ENCODE measurements at places on chromosomes 1 and 21. TPM values are rescaled to one million over a fixed set of nuclear protein-coding genes. Genes with fewer than 3 reads are reported as not detected.

The CD244 gene
- total RNA-seq, result 2.0 TPM

The OR2T29 gene
- total RNA-seq, result not detected

The SELENBP1 gene
- 342 TPM for total RNA-seq

- no peak overlapping the region for H3K4me3 ChIP-seq
- H3K36me3 ChIP-seq, result no peaks in the 10 kb centered on the region
- no peaks in the 10 kb centered on the region for H3K4me1 ChIP-seq
- DNase-seq, result no peak
Observed at GRCh38 chr1:54818461-54819194, 17.5 kb upstream of the TTC22 start.

The CELA3A gene
- total RNA-seq, result not detected

- H3K27ac ChIP-seq, result no peak overlapping the region
- no peak for DNase-seq
- H3K36me3 ChIP-seq, result no peaks in the 10 kb centered on the region
- H3K4me3 ChIP-seq, result no peak overlapping the region
- H3K27me3 ChIP-seq, result no peaks in the 10 kb centered on the region
Observed at GRCh38 chr21:31993826-31994825, 121.3 kb downstream of the HUNK start.

GRCh38 chr21:17780539-17780938 is 38.6 kb downstream of the C21orf91 start:
- H3K4me3 ChIP-seq, result no peak overlapping the region
- no peaks in the 10 kb centered on the region for H3K4me1 ChIP-seq
- H3K27me3 ChIP-seq, result no peaks in the 10 kb centered on the region
- no peak for DNase-seq
- no peaks in the 10 kb centered on the region for H3K36me3 ChIP-seq

GRCh38 chr1:107867897-107868296 is 97.1 kb downstream of the VAV3 start:
- no peak for DNase-seq
- H3K4me3 ChIP-seq, result no peak overlapping the region
- H3K4me1 ChIP-seq, result no peaks in the 10 kb centered on the region
- H3K27me3 ChIP-seq, result no peaks in the 10 kb centered on the region

The EXOC8 gene
- total RNA-seq, result 6.9 TPM

The CFAP141 gene
- total RNA-seq, result not detected

- DNase-seq, result no peak
- H3K4me3 ChIP-seq, result no peak overlapping the region
- no peaks in the 10 kb centered on the region for H3K36me3 ChIP-seq
Observed at GRCh38 chr1:167510244-167510643, 8.1 kb downstream of the CD247 start.

DNA sequence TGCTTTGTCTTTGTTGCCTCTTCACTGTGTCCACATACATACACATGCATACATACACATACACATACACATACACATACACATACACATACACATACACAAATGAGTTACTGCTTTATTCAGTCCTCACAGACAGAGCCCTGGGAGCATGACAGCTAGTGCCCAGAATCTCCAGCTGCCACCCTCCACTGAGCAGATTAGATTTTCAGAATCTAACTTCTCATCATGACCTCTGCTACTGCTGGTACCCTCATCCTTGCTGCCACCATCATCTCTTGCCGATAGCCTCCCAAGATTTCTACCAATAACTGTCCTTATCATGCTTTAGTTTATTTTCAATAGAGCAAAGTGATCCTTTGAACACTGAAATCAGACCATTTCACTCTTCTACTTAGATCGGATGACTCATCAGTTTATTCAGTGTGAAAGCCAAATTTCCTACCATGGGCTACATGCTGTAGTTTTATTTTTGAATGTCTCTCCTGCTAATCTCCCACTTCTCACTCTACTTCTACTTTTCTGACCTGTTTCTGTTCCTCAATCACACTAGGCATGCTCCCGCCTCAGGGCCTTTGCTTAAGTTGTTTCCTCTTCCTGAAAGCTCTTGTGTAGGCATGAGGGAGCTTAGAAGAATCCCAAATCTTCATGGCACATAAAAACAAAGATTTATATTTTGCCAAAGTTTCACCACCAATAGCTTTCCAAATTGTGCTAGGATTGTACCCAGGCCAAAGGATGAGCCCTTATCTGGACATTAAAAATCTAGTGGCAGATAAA is 43.0 kb downstream of the ATP6V1G3 start:
- H3K4me3 ChIP-seq, result no peak overlapping the region
- no peaks in the 10 kb centered on the region for H3K36me3 ChIP-seq
- H3K27me3 ChIP-seq, result no peaks in the 10 kb centered on the region
- no peak for DNase-seq
- H3K4me1 ChIP-seq, result no peaks in the 10 kb centered on the region

DNA sequence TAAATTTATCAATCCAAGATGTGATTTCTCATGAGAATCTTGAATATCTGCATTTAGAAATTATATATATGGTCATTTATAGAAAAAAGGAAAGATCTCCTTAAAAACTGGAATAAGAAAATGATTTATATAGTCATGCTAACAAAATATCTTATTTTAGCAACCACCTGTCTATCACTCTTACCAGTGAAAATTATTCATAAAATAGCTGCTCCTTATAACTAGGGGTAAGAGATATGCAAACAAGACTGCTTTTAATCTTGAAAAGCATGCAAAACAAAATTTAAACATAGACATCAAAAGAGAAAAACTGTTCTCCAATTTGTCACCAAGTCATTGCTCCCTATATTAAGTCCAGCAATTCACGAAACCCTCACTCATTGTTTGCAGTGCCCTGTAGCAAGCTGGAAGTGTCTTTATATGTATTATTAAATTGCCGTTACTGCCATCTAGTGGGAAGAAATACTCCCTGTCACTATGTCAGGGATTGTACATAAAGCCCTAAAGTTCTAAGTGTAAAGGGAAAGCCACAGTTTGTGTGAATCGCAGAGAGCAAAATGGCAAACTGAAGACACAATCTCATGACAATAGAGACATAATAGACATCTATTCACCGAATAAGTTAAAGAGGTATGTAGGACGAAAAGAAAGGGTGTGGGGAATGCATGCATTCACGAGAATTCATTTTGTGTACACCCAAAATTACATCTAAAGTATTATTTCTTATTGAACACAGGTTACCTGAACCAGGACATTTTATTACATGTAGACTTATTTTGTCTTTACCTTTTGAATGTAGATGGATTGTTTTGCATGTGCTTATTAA is 600.5 kb downstream of the USP25 start:
- H3K36me3 ChIP-seq, result no peaks in the 10 kb centered on the region
- DNase-seq, result no peak

- no peaks in the 10 kb centered on the region for H3K36me3 ChIP-seq
- no peaks in the 10 kb centered on the region for H3K4me1 ChIP-seq
- H3K27me3 ChIP-seq, result no peaks in the 10 kb centered on the region
- DNase-seq, result no peak
- H3K27ac ChIP-seq, result no peak overlapping the region
Observed at GRCh38 chr1:222852326-222852725, 37.5 kb downstream of the DISP1 start.

DNA sequence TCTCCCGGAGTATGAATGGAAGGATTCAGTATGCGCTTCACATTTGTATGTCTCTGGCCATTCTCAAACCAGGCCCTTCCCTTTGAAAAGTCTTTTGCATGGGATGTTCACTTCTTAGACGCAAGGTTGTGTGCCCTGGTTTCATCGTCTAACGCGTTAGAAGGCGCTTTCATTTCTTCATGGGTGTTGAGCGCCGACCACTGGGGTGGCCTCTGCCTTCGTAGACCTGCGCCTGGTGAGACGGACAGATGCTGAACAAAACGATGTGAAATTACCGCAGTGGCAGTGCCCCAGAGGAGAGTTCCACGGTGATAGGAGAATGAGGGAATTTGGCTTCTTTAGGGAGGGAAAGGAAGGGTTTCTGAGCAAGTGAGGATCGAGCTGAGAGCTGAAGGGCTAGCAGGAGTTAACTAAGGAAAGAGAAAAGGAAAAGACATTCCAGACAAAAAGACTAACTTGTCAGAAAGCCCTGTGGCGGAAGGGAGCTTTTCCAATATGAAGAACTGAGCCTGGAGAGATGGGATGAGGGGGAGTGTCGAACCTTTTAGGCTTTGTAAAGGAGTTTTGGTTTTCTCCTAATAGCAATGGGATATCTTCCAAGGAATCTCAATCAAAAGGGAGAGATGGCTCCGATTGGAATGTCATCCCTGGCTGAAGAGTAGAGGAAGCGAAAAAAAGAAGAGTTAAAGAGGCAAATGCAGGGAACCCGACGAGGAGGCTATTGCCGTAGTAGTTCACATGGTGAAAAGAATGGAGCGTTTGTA is 951 bp downstream of the GGPS1 start:
- H3K36me3 ChIP-seq, result no peaks in the 10 kb centered on the region
- no peak for DNase-seq
- H3K27ac ChIP-seq, result peak overlapping the region; percentile 78
- peaks cover 26% of the 10 kb centered on the region for H3K4me1 ChIP-seq
- H3K27me3 ChIP-seq, result no peaks in the 10 kb centered on the region
- H3K4me3 ChIP-seq, result peak overlapping the region; percentile 72

The MTMR11 gene
- 0.97 TPM for total RNA-seq

DNA sequence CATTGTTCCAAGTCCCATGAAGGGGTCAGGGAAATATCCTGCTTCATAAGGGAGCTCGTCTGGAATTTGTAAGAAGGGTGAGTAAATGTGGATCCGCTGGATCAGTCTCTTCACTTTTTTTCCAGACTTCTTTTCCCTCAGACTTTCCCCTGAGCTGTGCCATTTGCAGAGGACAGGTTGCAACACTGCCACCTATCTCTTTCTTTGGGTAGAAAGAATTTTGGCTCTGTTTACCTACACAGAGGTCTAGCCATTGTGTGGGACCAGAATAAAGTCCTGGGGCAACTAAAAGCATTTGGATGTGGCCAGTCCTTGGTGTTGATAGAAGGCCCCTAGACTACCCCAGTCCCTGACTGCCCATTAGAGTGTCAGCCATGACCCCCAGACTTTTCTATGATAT is 1146.7 kb upstream of the PRMT6 start:
- H3K4me1 ChIP-seq, result no peaks in the 10 kb centered on the region
- H3K27ac ChIP-seq, result no peak overlapping the region
- H3K27me3 ChIP-seq, result no peaks in the 10 kb centered on the region
- H3K36me3 ChIP-seq, result no peaks in the 10 kb centered on the region
- no peak for DNase-seq

DNA sequence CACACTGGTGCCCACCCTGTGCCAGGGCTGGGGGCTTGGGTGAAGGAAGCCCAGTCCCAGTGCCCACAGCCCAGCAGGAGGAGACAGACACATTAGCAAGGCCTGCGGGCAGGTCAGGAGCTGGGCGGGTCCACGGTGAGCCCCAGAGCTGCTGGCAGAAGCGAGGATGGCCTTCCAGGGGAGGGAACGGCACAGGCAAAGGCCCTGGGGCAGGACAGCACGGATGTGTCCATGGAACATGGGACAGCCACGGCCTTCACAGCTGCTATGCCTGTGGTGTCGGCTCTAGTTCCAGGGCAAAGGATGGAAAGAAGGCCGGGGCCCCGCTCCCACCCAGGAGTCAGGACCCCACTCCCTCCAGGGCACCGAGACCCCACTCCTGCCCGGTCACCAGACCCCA is 165.0 kb upstream of the ARHGEF16 start:
- DNase-seq, result no peak
- no peak overlapping the region for H3K27ac ChIP-seq
- no peaks in the 10 kb centered on the region for H3K36me3 ChIP-seq
- H3K4me1 ChIP-seq, result no peaks in the 10 kb centered on the region
- no peaks in the 10 kb centered on the region for H3K27me3 ChIP-seq

The ATAD3C gene
- total RNA-seq, result 2.3 TPM

GRCh38 chr1:15750924-15751323 is 7.7 kb upstream of the FBLIM1 start:
- no peak overlapping the region for H3K4me3 ChIP-seq
- no peak for DNase-seq
- H3K27ac ChIP-seq, result no peak overlapping the region

DNA sequence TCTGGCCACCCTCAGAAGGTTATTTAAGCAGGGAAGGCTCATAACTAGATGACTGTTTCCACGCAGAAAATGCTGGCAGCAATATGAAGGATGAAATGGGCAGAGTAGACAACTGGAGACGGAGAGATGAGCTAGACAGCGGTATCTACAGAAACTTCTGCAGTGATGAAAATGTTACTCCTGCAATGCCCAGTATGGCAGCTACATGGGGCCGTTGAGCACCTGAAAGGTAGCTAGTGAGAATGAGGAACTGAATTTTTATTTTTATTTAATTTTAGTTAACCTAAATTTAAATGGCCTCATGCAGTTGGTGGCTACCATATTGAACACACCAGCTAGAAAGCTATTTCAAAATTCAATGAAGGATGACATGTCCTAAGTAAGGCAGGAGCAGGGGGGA is 27.3 kb downstream of the SIPA1L2 start:
- no peaks in the 10 kb centered on the region for H3K36me3 ChIP-seq
- no peak for DNase-seq
- no peaks in the 10 kb centered on the region for H3K4me1 ChIP-seq
- no peaks in the 10 kb centered on the region for H3K27me3 ChIP-seq
- H3K27ac ChIP-seq, result no peak overlapping the region

The FCRL6 gene
- 0.54 TPM for total RNA-seq

- no peak overlapping the region for H3K4me3 ChIP-seq
- no peaks in the 10 kb centered on the region for H3K27me3 ChIP-seq
- DNase-seq, result no peak
- H3K4me1 ChIP-seq, result peaks cover 12% of the 10 kb centered on the region
- no peaks in the 10 kb centered on the region for H3K36me3 ChIP-seq
Observed at GRCh38 chr1:192633533-192634253, 2.3 kb upstream of the RGS13 start.

Data from right lobe of liver (tissue), 6 donors.